Left ventricle myocardium inferior (tissue), 1 donor: ENCODE measurements at places on chromosomes 3 and 15.
A peak's percentile ranks its signal among the peaks of the same experiment; 100 is the strongest.

GRCh38 chr15:95990833-95991232 is 339.7 kb upstream of the NR2F2 start:
- DNase-seq = no peak

DNA sequence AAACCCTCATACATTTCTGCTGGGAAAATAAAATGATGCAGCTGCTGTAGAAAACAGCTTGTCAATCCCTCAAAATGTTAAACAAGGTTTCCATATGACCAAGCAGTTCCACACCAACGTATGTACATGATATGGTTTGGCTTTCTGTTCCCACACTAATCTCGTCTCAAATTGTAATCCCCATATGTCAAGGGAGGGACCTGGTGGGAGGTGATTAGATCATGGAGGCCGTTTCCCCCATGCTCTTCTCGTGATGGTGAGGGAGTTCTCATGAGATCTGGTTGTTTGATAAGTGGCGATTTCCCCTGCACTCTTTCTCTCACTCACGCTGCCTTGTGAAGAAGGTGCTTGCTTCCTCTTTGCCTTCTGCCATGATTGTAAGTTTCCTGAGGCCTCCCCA is 100.6 kb upstream of the SLC24A5 start:
- no peak for DNase-seq

- DNase-seq = no peak
Observed at GRCh38 chr3:71384837-71385716, 198.5 kb downstream of the FOXP1 start.

DNA sequence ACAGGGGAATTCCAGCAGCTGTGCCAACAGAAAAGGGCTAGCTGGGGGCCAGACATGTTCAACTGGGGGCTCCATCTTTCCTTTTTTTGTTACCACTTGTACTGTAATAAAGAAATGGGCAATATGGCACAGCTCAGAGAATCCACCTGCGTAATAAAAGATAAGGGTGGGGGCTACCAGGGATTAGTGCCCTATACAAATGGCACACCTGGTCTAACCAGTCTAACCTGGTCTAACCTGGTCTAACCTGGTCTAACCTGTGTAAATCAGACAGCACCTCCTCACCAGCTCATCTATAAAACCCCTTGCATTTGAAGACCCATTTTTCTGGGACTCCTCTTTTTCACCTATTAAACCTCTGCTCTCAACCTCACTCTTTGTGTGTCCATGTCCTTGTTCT is 26.2 kb upstream of the CLDN16 start:
- no peak for DNase-seq

- no peak for DNase-seq
Observed at GRCh38 chr3:122213650-122214049, 30.2 kb downstream of the CASR start.

GRCh38 chr3:36663666-36664291 is 100.6 kb downstream of the DCLK3 start:
- no peak for DNase-seq

- DNase-seq = no peak
Observed at GRCh38 chr3:138412821-138413551, 21.4 kb upstream of the ESYT3 start.

DNA sequence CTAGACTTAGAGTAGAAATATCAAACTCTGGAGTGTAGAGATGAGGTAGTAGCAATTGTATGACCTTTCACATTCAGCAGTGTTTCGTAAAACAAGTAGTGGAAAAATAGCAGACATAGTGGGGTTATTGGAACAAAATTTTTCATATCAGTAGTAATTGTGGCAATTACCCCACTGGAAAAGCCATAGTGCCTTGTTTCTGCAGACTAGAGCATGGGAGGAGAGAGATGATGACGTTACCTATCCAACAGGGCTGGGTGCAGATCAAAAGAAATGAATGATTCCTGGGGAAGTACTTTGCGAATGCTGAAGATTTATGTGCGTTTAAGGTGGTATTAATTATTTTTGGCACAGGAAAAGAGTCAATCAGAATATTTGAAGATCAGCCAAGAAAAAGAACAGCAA is 147.0 kb upstream of the LRRFIP2 start:
- DNase-seq = no peak

DNA sequence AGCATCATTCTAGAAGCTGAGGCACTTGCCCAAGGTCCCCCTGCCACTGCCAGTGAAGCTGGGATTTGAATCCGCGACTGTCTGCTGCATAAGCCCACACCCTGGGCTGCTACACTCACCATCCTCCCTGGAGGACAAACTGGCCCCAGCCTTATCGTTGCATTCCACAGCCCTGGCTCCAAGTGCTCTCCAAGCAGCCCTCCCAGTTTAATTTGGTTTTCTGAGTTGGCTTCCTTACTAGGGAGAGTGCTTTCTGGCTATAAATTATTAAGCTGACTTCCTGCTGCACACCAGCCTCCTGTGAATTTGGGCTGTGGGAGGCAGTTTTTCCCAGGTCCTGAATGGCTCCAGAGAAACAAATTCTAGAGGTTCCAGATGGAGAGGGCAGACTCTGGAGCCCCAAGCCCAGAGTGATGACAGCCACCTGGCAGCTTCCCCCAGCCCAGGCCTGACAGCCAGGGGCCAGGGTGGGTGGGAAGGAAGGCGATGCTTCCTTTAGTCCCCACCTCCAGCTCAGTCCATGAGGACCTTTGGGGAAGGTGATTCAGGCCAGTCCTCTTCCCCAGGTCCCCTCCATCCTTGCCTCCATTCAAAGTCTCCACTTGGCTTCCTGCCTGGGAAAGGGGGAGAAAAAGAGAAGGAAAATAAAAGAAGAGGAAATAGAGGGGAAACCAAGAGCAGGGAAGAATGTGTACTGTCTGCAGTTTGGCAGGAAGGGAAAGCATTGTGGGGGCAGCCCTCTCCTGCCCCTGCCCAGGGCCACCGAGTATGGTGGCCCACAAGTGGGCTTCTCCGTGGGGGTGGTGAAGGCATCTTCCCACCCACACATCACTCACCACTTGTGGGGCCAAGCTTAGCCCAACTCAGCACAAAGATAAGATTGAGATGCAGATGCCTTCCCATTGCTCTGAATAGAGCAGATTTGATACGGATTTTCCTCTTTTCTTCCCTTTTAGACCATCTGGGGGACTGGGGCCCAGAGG is 69.6 kb downstream of the SEMA5B start:
- DNase-seq = peak; percentile 65

- DNase-seq = no peak
Observed at GRCh38 chr3:146262371-146263110, 11.6 kb upstream of the PLSCR4 start.

- DNase-seq = no peak
Observed at GRCh38 chr3:72698154-72698917, 149.9 kb downstream of the SHQ1 start.

DNA sequence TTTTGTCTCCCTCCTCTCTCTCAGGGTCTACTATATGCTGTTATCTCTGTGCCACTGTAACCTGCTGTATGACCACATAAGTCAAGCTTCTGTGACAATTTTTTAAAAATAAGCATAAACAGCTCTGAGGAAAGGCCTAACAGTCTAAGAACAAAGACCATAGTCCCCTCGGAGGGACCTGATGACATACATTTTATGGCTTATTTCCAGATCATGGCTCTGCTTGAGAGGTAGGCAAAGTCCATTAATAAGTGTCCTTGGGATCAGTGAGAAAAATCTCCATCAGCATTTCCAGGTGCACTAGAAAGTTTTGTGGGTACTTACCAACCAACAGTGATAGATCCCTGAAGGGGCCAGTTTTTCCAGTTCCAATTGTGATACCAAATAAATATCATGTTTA is 123.8 kb downstream of the TNIK start:
- DNase-seq = no peak

- no peak for DNase-seq
Observed at GRCh38 chr3:81749265-81749664, 12.2 kb downstream of the GBE1 start.

- no peak for DNase-seq
Observed at GRCh38 chr3:23649448-23649847, 156.3 kb upstream of the UBE2E1 start.

GRCh38 chr3:156209631-156210335 is 89.4 kb downstream of the KCNAB1 start:
- no peak for DNase-seq

DNA sequence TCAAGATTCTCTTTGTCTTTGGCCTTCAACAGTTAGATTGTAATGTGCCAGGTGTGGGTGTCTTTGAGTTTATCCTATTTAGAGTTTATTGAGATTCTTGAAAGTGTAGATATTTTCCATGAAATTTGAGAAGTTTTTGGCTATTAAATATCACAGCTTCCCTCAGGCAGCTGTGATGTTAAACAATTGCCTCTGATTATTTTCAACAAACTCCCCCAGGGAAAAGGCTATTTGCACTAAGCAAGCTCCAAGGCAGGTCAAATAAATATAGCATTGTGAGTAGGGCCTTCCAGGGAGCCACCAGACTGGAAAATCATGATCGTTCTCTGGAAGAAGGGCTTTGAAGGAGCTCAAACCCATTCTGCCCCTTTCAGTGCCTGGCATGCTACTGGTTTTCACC is 107.0 kb downstream of the EEFSEC start:
- DNase-seq = no peak

- peak; percentile 45 for DNase-seq
Observed at GRCh38 chr3:159761369-159761768, 227.3 kb upstream of the IL12A start.

GRCh38 chr3:64188810-64189560 is 36.3 kb downstream of the PRICKLE2 start:
- no peak for DNase-seq

GRCh38 chr3:183357564-183358079 is 70.8 kb downstream of the MCF2L2 start:
- no peak for DNase-seq

GRCh38 chr3:124514683-124515082 is 215.6 kb upstream of the UMPS start:
- no peak for DNase-seq

GRCh38 chr3:12946649-12947316 is 105.4 kb upstream of the RPL32 start:
- no peak for DNase-seq

GRCh38 chr15:81653259-81653658 is 279.2 kb upstream of the TMC3 start:
- no peak for DNase-seq
